ENCODE measurements at places on chromosomes 12 and 14.

GRCh38 chr12:131941987-131942341 lies 7.8 kb upstream of the EP400 start:
- no peak for DNase-seq

DNA sequence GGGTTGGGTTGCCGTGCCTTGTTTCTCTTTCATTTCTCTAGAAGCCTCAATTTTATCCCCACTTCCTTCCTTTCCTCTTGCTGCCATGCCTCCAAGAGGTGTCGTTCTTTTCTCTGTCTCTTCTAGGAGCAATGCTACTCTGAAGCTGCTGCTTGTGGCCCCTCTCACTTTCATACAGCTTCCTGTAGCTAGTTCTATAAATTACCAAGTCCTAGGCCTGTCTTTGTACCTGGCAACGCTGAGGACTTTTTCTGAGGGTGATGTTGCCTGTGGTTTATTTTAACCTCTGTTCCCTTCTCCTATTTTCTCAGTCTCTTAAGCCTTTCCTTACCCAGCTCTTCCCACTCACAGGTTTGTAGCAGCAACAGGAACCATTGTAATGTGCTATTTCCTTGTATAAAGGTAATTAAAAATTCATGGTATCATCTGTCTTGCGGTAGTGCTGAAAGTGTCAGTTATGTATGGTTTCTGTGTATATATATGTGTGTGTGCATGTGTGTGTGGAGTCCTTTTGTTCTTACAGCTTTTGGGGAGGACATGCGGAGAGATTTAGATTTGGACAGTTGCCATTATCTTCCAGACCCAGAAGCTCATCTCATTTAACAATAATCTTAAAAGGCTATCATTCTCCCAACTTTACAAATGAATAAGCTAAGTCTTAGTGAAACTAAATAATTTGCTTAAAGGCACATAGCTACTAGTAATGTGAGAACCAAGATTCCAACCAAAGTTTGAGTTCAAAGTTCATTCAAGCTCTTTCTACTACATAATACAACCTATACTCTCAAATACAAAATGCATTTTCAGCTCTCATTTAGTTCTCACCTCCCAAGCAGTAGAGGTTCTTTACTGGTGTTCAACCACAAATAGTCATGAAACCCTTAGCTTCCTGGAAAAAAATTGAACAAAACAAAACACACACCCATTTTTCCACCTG lies 43.8 kb downstream of the DDHD1 start:
- DNase-seq = peak; percentile 43

DNA sequence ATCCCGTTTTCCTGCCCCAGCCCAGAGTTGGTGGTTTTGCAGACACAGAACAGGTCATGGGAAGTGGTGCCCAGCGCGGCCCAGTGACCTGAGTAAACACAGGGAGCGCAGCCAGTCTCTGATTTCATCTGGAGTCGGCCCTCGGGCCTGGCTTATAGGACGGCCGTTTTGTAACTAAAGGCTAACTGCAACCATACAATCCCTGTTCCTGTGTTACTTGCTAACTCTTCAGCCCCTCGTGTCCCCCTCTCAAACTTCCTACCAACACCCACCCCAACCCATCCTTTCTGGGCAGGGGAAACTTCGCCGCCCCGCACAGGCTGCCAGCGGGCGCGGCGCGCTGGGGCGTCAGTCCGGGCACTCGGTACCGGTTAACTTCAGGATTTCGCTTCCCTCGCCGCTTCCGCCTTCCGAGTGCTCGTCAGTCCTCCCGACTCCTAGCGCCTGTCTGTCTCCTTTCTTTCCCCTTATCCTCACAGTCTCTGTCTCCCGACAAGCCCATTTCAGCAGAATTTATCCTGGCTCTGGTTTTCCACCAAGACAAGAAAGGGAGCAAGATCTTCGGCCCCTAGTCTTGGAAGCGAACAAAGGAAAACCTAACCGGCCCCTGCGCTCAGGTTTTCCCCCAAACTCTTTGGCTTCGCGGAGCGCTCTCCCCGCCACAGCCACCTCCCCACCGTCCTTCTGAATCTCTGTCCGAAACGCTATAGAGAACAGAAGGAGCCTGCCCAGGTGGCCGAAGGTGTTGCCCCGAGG lies 2.0 kb downstream of the SIX1 start:
- DNase-seq = no peak

DNA sequence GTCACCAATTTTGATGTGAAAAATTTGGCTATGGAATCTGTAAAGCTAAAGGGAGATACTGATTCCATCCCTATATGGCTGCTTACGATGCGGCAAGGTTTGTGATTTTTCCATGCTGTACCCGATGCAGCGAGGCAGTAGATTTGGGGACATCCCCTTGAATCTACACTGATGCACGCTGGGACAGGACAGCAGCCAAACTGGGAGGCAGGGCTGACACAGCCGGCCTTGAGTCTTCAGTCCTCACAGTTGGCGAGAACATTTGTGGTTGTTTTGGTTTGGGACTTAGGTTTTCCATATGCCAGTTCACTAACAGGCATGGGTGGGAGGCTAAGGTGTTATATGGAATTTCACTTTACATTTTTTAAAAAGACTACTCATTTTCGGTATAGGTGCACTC lies 3.8 kb downstream of the GALNT16 start:
- DNase-seq = no peak

DNA sequence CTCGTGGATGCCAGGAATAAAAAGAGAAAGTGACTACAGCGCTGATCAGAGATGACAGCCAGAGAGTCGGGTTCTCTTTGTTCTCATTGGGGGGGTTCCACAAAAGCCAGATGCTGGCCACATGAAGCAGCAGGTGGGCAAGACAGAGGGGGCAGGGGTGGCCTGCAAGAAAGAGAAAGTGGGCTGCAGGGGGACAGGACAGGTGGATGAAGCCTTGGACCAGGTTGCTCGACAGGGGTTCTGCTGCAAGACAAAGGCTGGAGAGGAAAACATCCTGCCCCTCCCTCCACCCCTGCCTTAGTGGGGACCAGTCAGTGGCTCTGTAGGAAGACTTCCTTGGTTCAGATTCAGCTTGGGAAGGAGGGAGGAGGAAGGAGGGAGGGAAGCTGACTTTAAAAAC lies 126.2 kb downstream of the KSR2 start:
- no peak for DNase-seq

DNA sequence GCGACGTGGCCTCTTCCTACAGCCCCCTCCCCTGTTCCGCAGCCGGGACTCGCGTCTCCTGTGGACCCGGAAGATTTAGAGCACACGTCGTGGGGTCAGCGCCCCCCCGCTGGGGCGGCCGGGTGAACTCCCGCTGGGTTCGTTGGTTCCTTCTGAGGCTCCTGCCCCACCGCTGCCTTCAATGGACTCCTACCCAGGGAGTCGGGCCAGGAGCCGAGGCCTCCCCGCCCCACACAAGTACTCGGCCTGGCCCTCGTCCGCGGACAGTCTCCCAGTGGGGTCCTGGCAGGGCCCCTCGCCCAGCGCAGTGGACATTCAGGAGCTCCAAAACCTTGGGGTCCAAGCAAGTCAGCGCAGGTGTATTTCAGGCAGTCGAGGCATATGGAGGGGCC lies 1.2 kb downstream of the MMP17 start:
- DNase-seq = no peak

DNA sequence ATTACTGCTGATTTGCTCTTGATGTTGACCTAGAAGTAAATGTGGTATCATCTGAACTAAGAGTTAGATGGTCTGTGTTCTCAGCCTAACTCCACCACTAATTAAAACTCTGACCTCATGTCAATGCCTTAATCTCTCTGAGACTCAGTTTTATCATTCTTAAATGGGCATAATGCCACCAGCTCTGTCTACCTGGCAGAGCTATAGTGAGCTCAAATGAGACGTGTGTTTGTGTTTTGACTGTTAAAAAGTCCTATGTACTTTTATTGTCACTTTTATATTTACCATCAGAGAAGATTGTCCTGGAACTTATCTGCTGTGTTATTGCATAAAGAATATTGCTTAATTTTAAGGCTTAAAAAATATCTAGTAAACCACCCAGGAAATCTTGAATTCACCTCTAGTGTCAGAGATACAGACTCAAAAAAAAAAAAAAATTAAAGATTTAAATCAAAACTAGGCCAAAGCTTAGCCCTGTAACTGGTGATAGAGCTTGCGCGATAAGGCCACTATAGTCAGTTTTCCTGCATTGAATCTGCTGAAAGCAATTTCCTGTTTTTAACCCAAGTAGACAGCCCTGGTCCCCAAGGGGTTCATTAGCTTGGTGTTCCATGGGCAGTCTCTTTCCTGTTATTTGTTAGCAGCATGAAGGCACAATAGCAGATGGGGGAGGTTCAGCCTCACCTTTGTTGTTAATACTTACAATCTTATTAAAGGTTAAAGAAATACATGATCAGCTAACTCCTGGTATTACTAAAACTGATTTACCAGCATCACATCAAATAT lies 261.8 kb downstream of the ATP23 start:
- no peak for DNase-seq

DNA sequence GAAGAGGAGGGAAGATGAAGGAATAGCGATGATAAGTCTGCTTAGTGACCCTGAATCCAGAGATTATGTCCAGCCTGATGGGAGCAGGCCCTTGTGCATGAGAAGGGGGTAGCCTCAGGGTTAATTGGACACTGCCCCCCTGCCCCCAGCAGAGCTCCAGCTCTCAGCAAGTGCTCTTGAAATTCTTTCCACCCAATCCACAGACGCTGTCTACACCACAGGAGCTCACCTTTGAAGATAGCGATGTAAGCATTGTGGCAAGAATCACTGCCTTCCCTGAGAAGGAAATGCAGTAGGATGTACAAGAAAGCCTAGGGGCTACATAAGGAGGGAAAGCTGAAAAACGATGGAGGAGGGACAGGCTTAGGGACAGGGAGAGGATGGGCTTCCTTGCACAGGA lies 39.4 kb downstream of the CRACR2A start:
- DNase-seq = no peak

- no peak for DNase-seq
These were observed 106.6 kb downstream of the PLXNC1 start for GRCh38 chr12:94255006-94255405.

DNA sequence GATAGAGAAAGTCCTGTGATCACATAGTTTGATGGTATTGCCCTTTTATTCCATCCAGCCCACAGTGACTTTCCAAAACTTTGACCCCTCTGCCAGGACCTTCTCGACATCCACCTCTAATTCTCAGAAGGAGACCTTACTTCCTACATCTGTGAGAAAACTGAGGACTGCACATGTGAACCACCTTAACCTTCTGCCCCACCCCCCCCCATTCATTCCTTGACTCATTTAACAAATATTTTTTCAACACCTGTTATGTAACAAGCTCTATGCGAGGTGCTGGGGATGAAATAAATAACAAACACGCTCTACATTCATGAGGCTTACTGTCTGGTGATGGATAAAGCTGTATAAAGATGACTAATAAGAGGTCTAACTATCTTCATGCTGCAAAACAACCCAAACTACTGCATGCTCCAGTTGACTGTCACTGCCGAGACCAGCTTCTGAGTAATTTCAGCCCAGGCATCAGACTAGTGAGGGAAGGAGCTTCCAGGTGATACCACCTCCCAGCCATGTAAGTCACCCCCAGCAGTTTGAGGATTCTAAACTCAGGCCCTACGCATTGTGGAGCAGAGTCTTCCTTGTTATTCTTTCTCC lies 1.9 kb upstream of the HAL start:
- no peak for DNase-seq

DNA sequence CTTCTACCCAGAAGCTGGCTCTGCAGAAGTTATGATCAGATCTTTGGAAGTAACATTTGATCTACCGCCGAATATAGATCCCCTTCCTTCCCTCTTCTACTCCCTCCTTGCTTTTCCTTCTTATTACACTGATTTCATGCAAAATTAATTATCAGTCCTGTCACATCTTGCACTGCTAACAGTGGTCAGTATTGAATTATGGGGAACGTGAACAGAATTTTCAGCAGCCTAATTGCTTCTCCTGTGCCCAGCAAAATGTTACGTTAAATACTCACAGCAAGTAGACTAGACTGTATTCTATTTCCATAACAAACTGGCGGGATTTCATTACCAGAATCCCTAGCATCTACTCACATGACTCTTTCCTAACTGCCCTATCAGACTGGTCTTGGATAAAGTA lies 596.9 kb downstream of the DIO2 start:
- no peak for DNase-seq

DNA sequence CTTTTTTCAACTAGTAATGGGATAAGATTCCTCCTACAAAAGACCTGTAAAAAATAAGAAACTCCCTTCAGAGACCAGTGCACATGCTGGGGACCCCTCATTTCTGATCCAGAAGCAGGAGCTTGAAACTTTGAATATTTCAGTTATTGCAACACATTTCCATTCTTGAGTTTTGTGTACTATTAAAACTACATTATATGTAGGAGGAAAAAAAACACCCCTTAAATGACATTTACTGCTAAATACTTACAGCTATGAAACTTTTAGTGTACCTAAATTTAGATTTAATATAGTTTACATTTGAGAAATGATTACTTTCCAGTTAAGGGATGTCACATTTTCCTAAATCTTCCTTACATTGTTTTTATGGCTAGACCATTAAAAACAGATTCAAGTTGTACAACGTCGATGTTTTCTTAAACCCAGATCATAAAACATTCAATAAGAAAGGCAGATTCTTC lies 4.1 kb downstream of the LRIG3 start:
- DNase-seq = no peak

DNA sequence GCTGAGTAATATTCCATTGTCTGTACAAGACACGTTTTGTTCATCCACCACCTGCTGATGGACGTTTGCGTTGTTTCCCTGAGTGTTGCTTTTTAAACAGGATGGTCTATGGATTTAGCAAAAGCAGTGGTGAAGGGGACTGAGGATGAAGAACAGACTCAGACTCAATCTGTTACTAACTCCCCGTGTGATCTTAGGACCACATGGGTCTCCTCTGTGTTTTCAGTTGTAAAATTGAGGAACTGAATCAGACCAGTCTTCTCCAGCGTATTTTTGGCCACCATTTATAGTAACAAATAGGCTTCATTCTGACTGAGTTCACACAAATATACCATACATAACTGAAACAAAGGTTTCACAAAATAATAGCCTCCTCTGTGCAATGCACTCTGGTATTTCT lies 85.6 kb downstream of the FOXN3 start:
- DNase-seq = no peak

- DNase-seq = no peak
These were observed at the start of gene IRAK3 for GRCh38 chr12:66188584-66189485. IRAK3 (plus strand) TSS chr12:66189214; CDS start chr12:66189300, 86 bp downstream.

- DNase-seq = no peak
These were observed 304.4 kb downstream of the VRK1 start for GRCh38 chr14:97101561-97101960.

DNA sequence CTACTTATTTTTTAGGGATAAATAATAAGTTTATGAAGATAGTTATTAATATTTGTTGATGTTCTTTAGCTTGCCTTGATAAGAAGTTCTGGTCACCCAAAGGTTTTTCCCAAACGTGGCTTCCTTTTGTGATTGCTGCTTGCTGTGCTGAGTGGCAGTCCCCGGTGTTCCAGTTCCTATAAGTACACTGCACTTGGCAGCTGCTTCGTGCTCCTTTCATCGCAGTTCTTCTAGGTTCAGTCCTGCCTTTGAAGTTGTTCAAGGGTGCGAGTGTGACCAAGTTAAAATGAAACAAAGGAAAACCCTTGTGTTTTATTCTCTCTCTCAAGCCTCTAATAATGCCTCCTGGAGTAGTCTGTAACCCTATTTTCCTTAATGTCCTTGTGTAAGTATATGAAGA lies 128.5 kb upstream of the ATF1 start:
- no peak for DNase-seq

GRCh38 chr14:100081997-100082625 lies 16.9 kb downstream of the EVL start:
- no peak for DNase-seq

DNA sequence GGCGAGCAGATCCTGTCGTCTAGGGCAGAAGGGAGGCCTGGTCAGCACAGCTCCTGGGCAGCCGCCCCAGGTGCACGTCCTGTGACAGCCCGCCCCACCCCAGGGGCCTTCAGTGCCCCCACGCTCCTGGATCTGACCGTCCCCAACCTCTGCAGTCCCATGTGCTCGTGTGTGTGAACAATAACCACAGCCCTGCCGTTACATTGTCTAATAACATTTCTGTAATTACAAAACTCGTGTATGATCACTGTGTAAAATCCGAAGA lies 39.8 kb downstream of the CHGA start:
- DNase-seq = no peak

All from activated gamma-delta T cell treated with anti-CD3 and anti-CD28 coated beads, Interleukin-2, amount 50 U/mL, for 16 hours (primary cell).